ENCODE measurements at places on chromosomes 2 and 18.

DNA sequence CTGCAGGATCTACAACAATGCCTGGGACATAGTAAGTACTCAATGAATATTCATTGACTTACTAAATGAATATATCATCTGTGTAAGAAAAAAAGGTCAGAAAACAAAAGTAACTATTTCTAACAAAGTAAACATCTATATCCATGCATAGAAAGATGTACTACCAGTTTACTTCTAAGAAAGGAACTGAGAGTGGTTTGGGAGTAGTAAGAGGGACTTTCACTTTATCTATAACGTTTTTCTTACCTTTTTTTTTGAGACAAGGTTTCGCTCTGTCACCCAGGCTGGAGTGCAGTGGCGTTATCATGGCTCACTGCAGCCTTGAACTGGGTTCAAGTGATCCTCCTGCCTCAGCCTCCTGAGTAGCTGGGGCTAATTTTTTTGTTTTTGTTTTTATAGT is 25.7 kb downstream of the DHX57 start:
- no peak for DNase-seq

DNA sequence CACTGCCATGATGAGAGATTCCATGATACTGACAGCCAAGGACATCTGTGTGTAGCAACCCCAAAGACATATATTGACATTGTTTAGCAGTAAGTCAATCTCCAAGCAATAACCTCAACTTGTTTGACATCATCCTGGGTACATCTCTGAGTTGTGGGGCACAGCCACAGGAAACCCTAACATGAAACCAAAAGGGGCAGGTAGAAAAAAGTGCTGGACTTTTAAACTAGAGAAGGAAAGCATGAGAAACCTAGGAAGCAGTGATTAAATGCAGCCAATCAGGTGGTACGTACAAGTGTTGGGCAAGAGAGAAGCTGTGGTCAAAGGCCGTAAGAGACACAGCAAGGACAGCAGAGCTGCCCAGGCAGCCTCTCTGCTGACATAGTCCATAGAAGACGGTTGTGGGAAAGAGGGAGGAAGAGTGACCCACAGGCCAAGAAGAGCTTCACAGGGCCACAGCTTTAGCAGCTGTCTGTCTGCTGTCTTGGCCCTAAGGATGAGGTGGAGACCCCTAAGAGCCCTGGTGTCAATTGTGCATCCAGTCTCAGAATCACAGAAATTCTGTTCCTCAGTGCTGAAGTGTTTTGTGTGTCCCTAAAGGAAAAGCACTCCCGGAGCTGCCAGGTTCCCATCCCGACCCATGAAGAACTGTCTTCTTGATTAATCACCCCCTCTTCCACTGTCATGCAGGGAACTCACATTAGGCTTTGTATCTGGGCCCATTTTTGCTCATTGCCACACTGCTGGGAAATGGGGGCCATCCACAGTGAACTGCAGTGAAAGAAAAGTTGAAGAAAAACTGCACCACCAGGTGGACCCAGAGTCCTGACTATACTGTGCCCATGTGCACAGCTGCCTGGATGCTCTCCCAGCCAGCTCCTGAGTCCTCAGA is 25.4 kb upstream of the CHN1 start:
- no peak for DNase-seq

- no peak for DNase-seq
These were observed 15.5 kb upstream of the RAB10 start for GRCh38 chr2:26018184-26019055.

- no peak for DNase-seq
These were observed 97.2 kb upstream of the GPR45 start for GRCh38 chr2:105144152-105144940.

GRCh38 chr18:35122586-35123224 is 81.5 kb downstream of the MAPRE2 start:
- DNase-seq = no peak

DNA sequence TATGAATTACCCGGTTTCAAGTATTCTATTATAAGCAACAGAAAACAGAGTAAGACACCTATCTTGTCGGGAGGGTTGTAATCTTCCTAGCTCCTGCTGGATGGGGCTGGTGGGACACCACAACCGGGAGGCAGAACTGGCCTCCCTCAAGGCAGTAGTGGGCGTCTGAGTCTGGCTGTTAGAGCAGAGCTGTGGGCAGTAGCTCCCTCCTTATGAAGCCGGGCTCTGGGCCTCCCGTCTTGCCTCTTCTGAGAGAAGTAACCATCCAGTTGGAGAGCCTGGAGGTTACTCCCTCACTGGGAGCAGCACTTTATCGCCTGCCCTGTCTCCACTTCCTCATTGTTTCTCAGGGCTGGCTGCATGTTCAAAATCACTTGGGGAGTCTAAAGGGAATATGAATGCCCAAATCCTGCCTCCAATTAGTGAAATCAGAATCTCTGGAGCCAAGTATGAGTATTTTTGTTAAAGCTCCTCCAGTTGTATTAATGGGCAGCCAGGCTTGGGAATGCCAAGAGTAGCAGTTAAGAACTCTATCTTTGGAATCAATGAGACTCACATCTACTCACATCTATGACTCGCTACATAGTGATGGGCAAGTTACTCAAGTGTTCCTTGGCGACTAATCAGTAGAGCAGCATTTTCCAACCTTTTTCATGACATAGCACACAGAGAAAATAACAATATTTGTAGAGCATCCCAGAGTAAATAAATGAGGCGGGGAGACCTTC is 27.3 kb upstream of the NRP2 start:
- DNase-seq = no peak

GRCh38 chr2:54879598-54880332 is 156.3 kb downstream of the EML6 start:
- no peak for DNase-seq

DNA sequence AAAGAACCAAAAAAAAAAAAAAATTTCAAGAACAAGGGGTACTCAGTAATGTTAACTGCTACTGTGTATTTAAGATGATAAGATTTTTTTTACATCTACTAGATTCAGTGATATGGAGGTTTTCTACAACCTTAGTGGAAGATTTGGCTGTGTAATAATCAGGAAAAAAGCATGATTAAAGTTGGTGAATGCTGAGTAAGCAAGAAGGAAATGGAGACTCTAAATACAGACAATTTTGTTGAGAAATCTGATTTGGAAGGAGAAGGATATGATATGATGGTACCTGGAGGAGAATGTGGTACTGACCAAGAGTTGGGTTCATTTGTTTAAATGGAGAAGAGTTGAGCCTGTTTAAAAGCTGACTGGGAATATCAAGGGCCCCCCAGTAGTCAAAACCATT is 125.1 kb downstream of the WDPCP start:
- no peak for DNase-seq

DNA sequence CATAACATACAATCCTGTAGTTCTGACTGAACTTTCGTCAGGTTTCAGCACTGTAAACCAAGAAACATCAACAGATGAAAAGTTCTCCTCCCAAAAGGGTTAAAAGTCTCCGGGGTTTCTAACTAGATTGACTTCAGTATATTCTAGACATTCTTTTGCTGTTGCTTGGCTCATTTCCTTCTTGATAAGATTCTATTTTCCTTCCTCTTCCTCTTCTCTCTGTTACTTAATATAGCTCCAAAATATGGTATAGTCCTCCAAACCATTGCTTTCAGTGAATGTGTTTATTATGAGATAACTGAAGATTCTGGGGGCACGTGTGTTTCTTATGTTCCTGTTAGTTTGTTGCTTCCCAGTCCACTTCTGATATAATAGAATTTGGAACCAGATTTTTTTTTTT is 46.4 kb upstream of the MAP4K3 start:
- no peak for DNase-seq

- DNase-seq = no peak
These were observed 10.1 kb downstream of the POMC start for GRCh38 chr2:25158096-25158852.

GRCh38 chr2:12881952-12882351 is 165.2 kb downstream of the TRIB2 start:
- DNase-seq = no peak

GRCh38 chr2:187554011-187554703 is at the start of gene TFPI:
Gene TFPI, minus strand, starts transcription at chr2:187554435. Its CDS starts 50,667 bp downstream, at chr2:187503768.
- DNase-seq = no peak

DNA sequence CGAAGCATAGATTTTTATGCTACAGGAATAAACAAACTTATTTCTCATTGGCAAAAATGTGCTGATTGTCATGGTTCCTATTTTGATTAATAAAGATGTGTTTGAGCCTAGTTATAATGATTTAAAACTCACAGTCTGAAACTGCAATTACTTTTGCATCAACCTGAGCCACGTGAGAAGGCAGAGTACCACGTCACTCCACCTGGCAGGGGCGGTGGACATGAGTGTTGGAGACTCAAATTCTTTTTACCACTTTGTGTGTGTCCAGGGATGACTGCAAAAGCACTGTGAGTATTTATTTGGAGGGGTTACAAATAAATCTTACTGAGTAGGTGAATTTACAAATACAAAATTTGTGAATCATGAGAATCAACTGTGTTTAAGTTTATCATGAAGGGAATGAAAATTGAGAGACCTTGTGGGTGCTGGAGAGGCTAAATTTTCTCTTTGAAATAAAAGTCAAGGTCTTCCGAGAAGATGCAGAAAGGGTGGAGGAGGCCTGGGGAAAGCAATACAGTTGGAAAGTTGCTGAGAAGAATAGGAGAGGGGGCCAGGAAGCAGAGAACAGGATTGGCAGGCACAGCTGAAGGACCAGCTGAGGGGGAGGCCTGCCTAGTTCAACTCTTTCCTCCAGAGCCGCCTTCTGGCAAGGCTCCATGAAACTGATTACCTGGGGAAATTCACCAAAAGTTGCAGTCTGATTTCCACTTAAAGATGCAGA is 316.4 kb downstream of the MYCN start:
- DNase-seq = no peak

DNA sequence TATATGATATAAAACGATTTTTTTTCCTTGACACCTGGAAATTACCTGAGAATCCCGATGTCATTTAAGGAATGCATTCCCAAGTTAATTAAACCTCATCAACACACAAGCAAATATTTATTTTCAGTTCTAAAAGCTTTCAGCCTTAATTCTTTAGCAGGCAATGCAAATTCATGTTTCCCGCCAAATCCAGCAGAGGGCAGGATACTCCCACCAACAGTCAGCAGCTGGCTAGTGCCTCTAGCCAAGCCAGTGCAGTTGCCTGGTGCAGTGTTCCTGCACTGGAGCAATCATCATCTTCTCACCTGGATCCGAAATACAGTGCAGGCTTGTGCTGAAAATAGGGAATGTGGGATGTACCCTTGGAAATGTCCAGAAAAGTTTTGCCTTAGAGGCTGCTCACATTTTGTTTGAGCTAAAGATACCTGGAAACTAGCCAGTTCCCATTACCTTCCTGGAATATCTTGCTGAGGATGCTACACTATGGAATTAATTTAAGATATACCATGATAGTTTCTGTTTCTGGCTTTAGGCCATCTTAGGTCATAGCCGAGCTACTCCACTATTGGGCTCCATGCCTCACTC is 48.4 kb upstream of the CYTIP start:
- peak; percentile 61 for DNase-seq

- no peak for DNase-seq
These were observed 297.2 kb upstream of the FIGN start for GRCh38 chr2:164032995-164033394.

GRCh38 chr2:102315921-102316320 is 4.6 kb downstream of the IL1RL1 start:
- no peak for DNase-seq

- DNase-seq = no peak
These were observed 444.4 kb downstream of the NCKAP5 start for GRCh38 chr2:133123904-133124303.

GRCh38 chr2:203873921-203874631 is 6.5 kb downstream of the CTLA4 start:
- DNase-seq = no peak

- DNase-seq = no peak
These were observed 64.9 kb downstream of the EMX1 start for GRCh38 chr2:72982219-72982618.

DNA sequence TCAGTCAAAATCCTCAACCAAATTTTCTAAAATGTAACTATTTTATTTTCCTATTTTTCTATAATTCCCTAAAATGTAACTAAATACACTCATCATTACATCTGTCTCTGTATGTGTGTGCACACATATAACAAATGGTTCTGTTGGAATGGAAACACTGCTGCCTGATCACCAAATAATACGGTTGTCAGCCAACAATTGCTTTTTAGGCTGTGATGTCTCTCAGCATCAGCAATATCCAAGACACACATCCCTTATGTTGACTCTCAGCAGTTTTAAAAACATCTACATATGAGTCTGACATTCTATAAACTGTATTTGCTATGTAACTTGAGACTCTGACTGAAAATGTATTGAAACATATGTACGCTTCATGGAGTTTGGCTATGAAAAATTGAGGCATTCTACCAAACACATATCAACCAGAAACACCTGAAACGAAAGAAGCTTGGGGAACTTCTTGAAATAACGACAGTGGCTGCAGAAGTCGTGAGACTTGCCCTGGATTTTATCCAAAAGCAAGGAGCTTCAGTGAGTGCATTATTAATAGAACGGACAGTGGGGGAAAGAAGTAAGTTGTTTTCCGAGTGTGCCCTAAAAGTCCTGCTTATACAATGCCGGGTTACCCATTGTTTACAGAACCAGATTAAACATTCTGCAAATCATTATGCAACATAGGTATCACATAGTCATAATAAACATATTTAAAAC is 110.2 kb upstream of the ITGB6 start:
- no peak for DNase-seq

GRCh38 chr18:55268151-55268601 is 308.9 kb upstream of the CCDC68 start:
- no peak for DNase-seq

GRCh38 chr2:60361498-60361897 is 192.0 kb downstream of the BCL11A start:
- no peak for DNase-seq

DNA sequence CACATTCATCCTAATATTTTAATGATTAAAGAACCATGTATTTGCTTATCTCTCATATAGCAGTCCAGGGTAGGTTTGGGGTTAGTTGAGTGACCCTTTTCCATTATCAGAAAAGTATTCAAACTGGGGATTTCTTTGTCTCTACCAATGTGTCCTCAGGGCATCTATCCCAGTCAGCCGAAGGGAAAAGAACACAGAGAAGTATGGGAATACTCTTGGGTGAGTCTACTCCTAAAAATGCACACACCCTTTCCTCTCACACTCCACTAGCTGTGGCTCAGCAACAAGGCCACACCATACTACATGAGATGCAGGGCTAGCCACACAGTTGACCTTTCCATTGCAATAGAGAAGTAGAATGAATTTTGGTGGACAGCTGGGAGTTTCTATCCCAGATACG is 114.3 kb downstream of the NXPH2 start:
- no peak for DNase-seq

DNA sequence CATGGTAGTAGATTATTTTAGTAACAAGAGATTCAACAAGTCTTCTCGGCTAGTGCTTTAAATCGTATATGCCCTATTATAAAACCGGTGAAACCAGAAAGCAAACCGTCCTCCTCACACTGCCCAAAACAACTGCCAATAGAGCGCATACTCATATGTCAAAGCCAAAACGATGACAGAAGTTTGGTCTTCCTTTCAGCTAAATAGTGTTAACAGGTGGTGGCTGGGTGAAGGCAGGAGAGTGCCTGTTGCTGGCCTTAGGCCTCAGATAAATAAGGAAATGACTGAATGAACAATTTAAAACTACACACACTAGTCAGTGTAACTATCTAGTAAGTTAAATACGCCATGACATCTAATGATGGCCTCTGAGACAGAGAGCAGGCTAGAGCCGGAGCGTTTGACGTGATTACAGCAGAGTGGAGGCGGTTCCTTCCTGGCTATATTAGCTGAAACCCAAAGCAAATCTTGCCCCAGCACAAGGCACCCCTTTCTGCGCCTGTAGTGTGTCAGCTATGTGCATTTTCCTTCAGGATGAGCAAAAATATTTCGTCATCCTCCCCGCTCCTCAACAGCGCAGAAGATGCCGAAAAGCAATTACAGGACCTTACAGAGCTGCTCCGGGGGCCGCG is 1.6 kb downstream of the LONRF2 start:
- no peak for DNase-seq

- no peak for DNase-seq
These were observed 608 bp downstream of the CDH7 start for GRCh38 chr18:65751155-65752085.
